ENCODE measurements at places on chromosomes 6 and 20.

GRCh38 chr20:63156221-63156671 lies 59.7 kb downstream of the YTHDF1 start:
- no peak for DNase-seq

DNA sequence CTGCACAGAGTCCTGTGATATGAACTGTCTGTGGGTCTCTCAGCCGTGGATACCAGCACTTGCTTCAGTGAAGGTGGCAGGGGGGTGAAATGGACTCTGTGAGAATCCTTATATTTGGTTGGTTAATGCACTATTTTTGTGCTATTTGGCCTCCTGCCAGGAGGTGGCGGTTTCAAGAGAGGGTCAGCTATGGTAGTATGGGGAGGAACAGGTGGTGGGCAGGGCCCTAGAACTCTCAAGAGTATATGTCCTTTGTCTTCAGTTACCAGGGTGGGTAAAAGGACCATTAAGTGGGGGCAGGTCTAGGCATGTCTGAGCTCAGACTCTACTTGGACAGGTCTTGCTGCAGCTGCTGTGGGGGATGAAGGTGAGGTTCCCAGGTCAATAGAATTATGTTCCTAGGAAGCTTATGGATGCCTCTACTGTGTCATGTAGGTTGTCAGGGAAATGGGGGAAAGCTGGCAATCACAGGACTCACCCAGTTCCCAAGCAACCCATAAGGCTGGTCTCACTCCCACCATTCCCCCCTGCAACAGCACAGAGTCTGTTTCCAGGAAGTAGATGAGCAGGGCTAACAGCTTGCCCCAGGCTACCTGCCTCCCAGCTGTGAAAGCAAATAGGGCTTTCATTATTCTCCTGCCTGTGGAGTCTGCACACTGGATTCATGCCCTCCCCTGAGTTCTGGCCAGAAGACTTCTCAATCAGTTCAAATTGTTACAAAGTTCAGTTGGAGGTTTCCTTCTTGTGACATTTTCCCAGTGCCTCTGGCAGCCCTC lies 56.8 kb upstream of the PHIP start:
- DNase-seq: no peak

DNA sequence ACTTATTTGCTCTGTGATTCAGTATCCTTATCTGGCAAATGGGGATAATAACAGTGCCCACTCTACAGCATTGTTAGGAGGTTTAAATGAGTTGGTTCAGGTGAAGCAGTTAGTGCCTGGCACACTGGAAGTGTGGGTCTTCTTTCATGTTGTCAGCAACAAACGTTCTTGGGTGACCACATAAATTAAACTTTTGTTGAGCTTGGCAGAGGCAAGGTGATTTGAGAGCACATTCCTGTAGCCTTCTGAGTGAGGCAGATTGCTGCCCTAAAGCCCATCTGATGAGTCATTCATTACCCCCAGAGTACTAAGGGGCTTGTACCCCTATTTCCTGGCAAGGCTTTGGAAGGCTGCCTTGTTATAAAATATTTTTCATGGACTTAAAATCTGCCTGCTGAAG lies 25.8 kb downstream of the SEC23B start:
- DNase-seq: no peak

GRCh38 chr6:153032255-153032882 lies 29.9 kb upstream of the MTRF1L start:
- DNase-seq: peak; percentile 14

DNA sequence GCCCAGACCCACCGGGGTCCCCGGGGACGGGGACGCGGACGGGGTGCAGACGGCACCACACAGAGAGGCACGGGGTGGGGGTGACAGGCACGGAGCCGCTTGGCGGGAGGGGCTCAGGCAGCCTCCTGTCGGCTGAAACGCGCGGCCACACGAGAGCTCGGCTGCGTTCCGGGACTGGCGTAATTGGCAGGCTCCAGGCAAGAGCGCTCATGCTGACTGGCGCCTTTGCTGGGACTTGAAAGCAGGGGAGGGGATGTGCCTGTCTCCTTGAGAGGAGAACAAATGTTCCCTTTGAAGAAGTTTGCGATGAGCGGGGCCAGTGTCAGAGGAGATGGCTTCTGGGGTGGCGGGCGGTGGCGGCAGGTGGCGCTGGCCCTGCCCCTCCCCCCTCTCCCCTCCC lies 25.8 kb downstream of the BHLHE23 start:
- no peak for DNase-seq

DNA sequence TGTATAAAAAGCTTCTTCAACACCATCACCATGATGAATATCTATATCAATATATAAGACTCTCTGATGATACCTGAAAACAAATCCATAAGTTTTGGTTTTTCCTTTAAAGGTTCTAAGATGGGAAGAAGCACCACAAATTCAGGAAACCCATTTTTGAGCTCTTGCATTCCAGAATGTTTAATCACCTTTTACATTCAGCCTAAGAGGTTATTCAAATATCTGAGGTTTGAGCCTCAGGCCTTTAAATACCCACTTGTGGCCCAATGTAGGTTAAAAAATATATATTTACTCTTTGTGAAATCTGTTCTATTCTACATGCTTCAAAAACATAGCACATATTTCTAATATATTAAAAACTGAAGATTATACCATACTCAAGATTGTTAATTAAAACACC lies 17.6 kb downstream of the HDAC2 start:
- DNase-seq: no peak

GRCh38 chr20:45282700-45283550 lies 23.7 kb upstream of the RBPJL start:
- no peak for DNase-seq

DNA sequence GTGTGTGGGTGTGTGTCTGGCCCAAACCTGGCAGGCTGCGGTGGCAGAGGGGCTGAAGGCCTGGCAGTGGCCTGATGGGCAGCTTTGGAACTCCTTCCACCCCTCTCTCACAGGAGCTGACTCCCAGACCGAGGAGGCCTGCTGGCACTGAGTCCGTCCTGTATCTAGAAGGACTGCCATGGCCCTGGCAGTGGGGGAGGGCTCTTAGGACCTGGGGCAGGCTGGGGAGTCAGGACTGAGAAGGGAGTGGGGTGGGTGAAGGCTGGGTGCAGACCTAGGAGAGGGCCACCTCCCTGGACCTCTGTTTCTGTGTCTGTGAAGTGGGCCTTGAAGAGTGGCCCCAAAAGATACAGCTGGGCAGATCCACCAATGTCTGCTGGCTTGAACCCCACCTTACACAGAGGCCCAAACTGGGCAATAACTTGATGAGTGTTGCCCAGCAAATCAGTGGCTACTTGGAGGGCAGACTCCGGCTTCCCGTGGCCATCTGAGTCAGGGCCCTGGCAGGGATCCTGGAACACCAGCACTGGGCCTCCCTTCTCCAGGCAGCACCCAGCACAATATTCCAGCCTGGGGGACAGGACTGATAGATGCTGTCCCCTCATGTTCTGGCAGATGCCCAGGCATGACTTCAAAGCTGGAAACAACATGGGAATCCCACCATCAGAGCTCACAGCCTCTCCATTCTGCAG lies 46.7 kb upstream of the BLCAP start:
- no peak for DNase-seq

DNA sequence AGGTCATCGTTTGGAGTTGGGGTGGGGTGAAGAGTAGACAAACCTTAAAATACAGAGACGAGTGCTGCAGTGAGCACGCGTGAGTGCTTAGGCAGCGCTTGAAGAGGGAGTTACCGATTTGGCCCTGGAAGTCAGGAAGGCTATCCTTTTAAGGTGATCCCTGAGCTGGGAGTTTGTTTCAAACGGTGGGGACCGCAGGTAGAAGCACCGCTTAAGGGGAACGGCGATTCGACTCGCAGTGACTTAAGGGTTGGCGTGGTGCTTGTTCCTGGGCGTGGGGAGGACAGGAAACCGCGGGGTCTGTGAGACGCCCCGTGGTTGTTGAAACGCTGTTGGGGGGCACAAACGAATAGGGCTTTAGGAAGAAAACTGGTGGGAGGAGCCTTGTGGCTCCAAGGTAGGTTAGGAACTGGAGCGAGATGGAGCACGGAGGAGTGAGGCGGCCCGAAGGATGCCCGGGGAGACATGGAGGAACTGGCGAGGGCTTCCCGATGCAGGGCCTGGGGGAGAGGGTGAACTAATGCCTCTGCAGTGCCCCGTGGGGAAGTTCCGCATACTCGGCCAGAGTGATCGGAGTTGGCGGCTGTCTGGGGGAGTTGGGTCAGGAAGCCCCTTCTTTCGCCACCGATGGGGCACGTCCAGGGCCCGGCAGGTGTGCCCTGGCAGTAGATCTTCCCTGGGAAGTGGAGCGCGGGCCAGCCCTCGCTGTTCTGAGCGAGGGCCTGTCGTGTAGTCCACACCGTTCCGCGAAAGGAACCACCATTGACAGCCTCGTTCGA lies 1.3 kb upstream of the CDYL start:
- no peak for DNase-seq

GRCh38 chr6:104558746-104559145 lies 301.0 kb downstream of the HACE1 start:
- DNase-seq: no peak

DNA sequence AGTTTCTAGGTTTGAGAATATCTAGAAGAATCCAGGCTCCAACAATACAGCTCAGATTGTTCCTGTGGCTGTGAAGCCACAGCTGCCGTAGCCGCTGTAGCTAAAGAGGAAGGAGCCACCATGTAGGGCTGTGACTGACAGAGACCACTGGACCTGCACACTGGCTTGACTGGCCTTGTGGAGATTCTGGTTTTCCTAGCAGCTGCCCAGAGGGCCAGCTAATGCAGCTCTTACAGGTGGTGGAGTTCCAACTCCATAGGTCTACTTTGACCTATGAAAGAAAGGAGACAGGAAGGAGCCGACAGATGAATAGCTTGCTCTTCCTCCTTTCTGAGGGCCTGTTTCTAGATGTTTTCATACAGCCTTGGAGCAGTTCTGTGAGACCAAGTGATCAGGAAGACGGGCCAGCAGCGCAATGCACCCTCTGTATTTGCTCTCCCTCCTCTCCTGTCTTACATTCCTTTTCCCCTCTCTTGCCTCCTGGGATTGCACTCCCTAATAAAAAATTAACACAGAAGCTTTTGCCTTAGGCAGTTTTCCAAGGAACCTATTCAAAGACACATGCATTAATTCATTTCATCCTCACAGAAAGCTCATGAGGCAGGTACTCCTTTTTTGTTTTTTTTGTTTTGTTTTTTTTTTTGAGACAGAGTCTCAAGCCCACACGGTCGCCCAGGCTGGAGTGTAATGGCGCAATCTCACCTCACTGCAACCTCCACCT lies 51.8 kb upstream of the MYB start:
- DNase-seq: no peak

GRCh38 chr20:25439328-25439727 lies 31.9 kb downstream of the GINS1 start:
- no peak for DNase-seq

GRCh38 chr6:92777146-92777740 lies 642.1 kb downstream of the EPHA7 start:
- no peak for DNase-seq

GRCh38 chr6:11129908-11130565 lies 18.5 kb upstream of the ERVFRD-1 start:
- DNase-seq: no peak

DNA sequence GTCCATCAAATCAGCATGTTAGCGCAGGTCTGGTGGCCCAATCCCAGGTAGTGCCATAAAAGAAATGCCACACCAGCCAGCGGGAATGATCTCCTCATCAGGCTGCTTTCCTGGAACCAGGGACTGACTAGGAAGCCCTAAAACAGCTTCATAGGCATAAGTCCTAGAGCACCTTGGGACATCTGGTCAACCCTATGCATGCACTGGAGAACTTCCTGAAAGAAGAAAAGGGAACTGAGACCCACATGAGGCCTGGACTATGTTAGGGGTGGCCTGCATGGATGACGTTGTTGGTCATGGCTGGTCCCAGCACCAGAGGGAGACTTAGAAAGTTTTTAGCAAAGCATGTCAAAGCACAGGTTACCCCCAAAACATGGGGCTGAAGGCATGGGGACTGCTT lies 7.6 kb upstream of the KCNK16 start:
- DNase-seq: no peak

GRCh38 chr6:169160091-169160854 lies 93.4 kb downstream of the THBS2 start:
- DNase-seq: no peak

DNA sequence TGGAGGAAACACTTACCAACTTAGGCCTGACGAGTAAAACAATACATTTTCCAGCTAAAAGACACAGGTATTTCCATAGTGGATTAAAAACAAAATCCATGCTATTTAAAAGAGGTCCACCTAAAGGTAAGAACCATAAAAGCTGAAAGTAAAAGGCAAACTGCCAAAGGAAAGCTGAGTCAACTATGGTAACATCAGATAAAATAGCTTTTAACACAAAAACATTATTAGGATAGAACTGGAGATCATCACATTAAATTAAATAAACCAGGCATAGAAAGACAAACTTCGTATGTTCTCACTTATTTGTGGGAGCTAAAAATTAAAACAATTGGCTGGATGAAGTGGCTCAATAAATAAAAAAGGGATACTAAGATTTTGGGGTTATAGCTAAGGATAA lies 166.8 kb upstream of the SLC22A16 start:
- DNase-seq: no peak

GRCh38 chr6:44704240-44705150 lies 317.0 kb downstream of the CDC5L start:
- no peak for DNase-seq

GRCh38 chr6:138765896-138766655 lies 7.5 kb upstream of the CCDC28A start:
- peak; percentile 45 for DNase-seq

DNA sequence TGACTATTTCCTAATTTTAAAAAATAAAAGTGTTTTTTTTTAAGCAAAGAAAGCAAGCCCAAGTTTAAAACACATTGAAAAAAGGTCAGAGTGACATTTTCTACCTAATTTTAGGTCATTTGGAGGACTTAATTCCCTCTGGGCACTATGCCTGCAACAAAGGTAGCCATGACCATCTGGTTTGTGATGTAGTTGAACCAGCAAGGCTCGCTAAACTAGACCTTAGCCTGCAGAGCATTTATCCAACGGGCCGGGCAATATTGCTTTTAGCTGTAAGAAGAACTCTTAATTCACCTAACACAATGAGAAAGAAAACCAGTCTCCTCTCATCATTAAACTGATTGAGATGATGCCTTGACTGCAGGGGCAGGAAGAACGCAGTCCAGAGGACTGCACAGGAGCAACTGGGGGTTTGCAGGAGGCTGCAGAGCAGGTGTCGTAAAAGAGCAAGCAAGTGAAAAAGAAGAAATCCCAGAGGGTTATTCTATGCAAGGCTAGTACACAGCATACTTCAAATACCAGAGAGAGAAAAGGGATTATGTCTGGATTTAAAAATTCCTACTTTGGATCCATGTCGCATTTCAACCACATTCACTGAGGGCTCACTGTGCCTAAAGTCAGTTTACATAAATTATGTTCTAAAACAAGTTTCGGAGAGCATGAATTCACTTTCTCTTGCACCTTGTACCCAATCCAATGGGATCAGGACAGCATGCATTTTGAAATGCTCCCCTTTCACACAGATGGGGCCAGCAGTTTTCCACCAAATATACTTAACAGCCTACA lies 12.8 kb downstream of the TRAF3IP2 start:
- DNase-seq: no peak

Measured in COLO829 (cell line).